ENCODE measurements at places on chromosomes 1 and 21.
A peak's percentile ranks its signal among the peaks of the same experiment; 100 is the strongest.

DNA sequence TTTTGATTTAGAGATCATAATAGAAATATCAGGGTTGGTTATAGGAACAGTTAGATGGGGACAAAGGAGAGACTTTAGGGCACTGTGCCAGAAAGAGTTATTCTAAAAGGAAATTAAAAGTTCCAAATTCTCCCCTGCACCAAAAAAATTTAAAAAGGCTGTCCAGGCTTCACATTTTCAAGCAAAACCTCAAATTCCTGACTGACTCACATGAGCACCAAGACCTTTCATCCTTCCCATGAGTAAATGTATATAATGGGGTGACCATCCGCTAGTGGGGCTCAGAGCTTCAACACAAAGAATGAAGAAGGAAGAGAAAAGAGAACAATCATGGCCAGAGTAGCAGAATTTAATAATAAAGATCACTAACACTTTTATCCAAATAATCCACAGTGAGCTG is 131.6 kb upstream of the MROH9 start:
- DNase-seq, result no peak

GRCh38 chr1:11308699-11309224 is 35.8 kb downstream of the UBIAD1 start:
- no peak for DNase-seq

DNA sequence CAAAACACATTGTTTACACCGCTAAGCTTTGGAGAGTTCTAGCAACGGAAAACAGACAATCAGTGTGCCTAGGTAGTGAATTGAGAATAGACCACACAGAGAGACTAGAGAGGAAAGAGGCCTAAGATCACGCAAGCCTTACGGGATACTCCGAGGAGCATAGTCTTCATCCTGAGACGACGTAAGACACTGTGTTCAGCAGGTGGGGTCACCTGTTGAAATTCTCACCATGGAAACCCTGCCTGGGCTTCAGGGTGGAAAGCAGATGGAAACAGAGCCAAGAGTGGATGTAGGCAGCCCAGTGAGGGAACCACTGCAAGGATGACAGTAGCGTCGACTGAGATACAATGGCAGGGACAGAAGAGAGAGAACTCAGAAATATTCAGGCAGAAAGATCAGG is 40.2 kb downstream of the COA6 start:
- DNase-seq, result no peak

- no peak for DNase-seq
Observed at GRCh38 chr1:33456502-33456886, 16.0 kb upstream of the ZSCAN20 start.

DNA sequence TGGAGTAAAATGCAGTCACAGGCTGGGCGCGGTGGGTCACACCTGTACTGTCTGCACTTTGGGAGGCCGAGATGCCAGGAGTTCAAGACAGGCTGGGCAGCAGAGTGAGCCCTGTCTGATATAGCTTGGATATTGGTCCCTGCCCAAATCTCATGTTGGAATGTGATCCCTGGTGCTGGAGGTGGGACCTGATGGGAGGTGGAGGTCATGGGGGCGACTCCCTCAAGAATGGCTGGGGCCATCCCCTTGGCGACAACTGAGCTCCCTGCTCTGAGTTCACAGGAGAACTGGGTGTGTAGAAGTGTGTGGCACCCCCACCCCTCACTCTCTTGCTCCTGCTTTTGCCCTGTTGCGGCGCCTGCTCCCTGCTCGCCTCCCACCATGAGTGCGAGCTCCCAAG is 11.5 kb upstream of the PDXK start:
- DNase-seq, result no peak

- no peak for DNase-seq
Observed at GRCh38 chr1:211013346-211014240, 120.4 kb downstream of the KCNH1 start.

- DNase-seq, result no peak
Observed at GRCh38 chr1:14852291-14852690, 253.8 kb downstream of the KAZN start.

DNA sequence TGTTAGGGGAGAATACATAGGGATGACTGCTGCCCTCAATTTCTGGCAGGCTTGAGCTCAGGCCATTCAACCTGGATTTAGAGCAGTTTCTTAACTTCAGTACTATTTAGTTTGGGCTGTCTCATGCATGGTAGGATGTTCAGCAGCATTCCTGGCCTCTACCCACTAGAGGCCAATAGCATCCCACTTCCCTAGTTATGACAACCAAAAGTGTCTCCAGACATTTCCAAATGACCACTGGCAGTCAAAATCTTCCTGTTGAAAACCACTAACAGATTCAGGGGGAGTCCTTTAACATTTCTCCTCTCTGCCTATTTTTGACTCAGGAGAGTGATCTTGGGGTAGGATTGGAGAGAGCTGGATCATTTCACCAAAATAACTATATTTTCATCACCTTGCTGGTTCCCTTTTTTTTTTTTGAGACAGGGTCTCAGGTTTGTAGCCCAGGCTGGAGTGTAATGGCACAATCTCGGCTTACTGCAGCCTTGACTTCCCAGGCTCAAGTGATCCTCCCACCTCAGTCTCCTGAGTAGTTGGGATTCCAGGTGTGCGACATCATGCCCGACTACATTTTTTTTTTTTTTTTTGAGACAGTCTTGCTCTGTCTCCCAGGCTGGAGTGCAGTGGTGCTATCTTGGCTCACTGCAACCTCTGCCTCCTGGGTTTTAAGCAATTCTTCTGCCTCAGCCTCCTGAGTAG is 8.7 kb downstream of the GNAT2 start:
- DNase-seq, result no peak

DNA sequence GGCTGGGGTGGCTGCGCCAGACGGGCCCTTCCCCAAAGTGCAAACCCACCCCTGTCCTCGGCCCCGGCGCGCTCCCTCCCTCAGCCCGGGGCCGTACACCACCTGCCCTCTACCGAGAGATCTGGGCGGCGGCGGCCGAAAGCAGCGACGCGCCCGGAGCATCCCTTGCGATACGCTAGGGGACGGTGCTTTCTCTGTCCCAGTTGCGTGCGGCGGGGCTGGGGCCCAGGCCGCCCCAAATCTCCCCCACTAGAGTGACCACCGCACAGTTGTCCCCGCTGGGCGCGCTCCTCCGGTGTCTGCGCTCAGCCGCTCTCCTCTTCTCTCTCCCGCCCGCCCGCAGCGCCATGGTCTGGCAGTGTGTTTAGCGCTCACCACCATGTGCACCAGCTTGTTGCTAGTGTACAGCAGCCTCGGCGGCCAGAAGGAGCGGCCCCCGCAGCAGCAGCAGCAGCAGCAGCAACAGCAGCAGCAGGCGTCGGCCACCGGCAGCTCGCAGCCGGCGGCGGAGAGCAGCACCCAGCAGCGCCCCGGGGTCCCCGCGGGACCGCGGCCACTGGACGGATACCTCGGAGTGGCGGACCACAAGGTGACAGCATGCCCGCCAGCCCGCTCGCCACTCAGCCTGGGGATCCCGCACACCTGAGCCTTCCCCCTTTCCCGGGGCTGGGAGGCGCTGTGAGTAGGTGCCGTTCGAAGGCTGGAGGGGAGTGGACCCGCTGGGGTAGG is 1.0 kb downstream of the ST6GALNAC5 start:
- DNase-seq, result no peak

DNA sequence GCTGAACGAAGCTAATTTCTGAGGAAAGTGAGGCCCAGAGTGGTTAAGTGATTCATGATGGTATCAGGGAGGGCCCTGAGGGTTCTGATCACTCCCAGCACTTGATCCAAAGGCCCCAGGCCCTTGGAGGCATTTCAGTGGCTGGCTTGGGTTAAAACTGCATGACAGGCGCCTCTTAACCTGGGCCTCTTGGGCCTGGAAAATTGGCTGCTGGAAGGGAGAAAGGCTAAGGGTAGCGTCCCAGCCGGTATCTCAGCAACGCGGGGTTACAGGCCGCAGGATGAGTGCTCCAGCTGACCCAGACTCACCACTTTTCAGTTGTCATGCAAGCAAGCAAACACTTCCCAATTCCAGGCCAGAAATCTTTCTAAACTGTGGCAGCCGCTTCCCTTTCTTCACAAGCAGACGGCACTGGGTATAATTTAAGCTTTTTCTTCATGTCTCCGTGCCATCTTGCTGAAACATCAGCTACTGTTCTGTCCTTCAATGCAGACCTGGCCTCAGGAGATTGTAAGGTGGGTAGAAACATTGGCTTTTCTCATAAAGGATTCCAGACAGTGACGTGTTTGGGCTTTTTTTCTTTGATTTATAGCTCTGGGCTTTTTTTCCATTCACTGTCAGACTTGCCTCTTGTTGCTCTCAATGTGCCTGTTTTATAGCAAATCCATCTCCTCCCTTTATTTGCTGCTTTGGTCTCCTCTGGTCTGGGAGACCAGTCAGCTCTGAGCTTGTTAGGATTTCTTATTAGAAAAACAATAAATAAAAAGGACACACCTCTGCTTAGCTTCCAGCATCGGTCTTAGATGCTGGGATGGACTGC is 229.1 kb downstream of the KCNJ6 start:
- no peak for DNase-seq

DNA sequence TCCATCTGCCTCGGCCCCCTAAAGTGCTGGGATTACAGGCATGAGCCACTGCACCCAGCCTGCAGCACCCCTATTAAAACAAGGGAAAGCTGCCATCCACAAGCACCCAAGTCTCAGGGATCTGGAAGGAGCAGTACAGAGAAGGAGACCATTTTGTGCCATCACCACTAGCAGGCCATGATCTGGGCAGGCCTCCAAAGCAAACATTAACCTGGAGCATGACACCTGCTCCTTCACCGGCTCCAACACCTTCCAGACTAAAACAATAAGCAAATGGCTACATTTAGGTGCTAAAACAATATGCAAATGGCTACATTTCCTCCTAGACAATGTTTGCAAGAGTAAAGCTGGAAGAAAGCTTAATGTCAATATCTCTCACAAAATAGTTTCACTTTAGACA is 16.7 kb downstream of the MEAF6 start:
- no peak for DNase-seq

DNA sequence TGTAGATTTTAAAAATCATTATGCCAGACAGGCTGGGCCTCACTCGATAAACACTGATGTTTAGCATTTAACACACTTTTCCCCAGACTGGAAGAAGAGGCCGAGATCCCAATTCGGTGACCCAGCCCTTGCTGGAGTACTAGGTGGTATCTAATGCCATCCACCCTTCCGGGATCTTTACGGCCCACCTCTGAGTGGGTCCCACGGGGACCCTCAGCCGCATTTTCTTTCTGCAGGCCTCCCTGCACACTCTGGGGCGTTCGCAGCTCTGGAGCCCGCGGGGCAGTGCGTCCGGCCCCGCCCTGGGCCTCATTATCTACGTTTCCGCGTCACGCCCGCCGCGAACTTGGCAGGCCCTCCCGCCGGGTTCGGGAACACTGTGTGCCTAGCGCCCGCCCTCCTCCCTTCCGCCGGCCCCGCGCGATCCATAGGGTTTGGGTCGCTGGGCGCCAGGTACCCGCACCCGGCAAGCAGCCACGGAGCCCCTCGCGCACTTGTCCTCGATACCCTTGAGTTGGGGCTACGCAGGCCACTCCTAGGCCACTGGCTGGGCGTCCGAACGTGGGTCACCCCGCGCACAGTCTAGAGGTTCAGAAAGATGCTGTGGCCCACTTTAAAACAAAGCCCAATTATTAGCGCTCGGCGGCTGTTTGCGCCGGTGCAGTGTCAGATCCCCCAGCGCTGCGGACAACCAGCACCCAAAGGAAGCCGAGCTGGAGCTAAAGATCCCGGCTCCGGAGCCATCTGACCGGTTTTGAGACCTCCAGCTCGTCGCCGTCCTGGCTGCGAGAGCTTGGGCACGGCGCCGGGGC is 950 bp upstream of the EVA1C start:
- DNase-seq, result peak; percentile 47

- no peak for DNase-seq
Observed at GRCh38 chr1:160338580-160338979, 4.5 kb downstream of the COPA start.

All from activated T-helper 9 cell treated with anti-CD3 and anti-CD28 coated beads, Interleukin-2, amount 50 U/mL, for 16 hours (primary cell).